Stimulated activated CD4-positive, alpha-beta T cell treated with anti-CD3 and anti-CD28 coated beads, Interleukin-1b, Interleukin-23, amount 100 ng/mL, for 48 hours (primary cell): ENCODE measurements at places on chromosomes 12 and 14.

GRCh38 chr14:33693237-33693636 is 257.6 kb downstream of the EGLN3 start:
- DNase-seq: no peak

- DNase-seq: no peak
These were observed 6.1 kb downstream of the ARMH4 start for GRCh38 chr14:58145936-58146335.

DNA sequence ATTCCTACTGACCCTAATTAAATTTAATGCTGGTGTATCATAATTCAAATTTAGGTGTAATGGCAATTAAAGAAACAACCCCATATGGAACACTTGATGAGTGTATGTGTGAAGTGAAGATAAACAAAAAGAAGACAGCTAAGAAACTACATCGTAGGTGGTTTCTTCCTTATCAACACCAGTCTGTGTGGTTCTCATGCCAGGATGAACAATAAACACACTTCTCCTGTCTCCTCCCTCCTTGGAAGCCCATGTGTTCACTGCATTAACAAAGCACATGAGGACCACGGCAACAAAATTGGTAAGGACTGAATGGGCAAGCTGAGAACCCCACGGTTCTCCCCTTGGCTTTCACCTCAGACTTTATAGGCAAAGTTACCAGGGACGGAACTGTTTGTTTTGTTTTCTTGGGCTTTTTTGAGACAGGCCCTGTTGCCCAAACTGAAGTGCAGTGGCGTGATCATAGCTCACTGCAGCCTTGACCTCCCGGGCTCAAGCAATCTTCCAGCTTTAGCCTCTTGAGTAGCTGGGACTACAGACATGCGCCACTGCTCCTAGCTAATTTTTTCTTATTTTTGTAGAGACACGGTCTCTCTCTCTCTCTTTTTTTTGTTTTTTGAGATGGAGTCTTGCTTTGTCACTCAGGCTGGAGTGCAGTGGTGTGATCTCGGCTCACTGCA is 71.0 kb downstream of the TRAFD1 start:
- DNase-seq: no peak

DNA sequence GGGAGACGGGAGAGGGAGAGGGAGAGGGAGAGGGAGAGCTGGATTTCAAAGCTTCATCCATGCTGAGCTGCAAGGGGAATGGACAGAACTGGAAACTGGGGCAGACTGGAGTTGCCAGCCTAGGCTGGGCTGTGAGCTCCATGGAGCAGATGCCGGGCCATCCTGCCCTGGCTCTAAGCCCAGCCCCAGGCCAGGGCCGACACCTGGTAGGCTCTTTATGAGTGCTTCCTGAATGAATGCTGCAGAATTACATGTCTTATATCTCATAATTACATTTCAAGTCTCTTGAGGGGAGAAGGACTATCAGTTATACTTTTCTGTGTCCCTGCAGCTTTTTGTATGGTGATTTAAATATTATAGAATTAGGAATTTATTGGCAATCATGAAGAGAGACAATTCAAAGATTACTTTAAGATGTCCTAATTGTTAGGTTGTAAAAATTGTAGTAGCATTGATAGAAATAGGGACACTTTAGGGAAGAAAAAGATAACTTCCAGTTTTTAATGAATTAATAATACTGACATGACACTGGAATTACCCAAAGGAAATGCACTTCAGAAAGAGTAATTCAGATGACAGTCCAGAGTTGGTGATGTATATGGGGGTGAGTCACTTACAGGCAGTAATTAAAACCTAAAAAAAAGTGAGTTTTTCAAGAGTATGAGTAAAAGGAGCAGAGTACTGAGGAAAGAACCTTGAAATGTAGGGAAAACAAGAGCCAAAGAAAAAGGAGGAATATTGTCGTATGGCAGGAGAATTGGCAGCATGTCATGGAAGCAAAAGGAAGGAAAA is 29.0 kb downstream of the SCYL2 start:
- no peak for DNase-seq

DNA sequence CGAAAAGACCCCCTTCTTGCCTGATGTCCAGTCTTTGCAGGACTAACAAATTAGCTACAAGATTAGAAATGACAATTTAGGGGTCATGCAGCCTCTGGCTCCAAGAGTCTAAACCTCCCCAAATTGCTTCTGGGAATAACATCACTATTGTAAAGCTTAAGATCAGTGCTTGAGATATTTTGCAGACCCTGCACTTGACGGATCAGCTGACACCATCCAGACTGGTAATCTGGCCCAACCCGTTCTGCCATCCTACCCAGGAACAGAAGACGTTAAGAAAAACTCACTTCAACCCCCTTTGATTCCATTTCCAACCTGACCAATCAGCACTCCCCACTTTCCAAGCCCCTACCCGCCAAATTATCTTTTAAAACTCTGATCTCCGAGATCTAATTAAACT is 236.7 kb upstream of the KRR1 start:
- no peak for DNase-seq

DNA sequence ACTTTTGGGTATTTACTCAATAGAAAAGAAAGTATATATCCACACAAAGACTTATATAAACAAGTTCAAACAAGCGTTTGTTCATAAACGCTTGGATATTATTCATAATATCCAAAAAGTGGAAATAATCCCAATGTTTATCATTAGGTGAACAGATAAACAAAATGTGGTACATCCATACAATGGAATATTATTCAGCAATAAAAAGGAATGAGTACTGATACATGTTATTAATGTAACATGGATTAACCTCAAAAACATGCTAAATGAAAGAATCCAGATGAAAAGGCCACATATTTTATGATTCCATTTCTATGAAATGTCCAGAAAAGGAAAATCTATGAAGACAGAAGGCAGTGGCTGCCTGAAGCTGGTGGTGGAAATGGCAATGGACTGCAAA is 16.8 kb upstream of the MYH7 start:
- DNase-seq: no peak

- no peak for DNase-seq
These were observed at the start of gene NRIP2 for GRCh38 chr12:2834581-2835491. NRIP2 (minus strand) TSS chr12:2835035; CDS start chr12:2834983, 52 bp downstream.

GRCh38 chr14:39875028-39875427 is 442.8 kb upstream of the FBXO33 start:
- no peak for DNase-seq

DNA sequence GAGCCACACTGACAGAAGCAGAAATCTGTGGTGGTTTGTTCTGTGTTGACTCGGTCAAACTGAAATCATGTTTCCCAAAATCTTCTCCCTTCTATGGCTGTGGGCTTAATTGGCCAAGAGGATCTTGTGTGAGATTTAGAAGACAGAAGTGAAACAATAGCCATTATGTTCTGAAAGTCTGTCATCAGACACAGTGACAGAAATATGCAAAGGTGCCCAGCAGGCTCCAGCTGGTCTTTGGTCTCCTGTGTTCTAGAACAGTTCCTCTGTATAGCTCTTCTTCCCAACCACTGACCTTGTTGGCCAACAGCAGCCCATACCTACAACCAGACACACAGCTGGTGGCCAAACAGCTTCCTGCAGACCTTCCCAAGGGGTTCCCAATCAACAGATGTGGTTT is 25.0 kb upstream of the COCH start:
- DNase-seq: no peak

GRCh38 chr12:110883251-110883650 is 36.5 kb downstream of the CCDC63 start:
- DNase-seq: no peak

GRCh38 chr14:100487304-100487703 is 99.9 kb downstream of the BEGAIN start:
- DNase-seq: no peak

- no peak for DNase-seq
These were observed 368.6 kb upstream of the USP15 start for GRCh38 chr12:61891632-61892031.

DNA sequence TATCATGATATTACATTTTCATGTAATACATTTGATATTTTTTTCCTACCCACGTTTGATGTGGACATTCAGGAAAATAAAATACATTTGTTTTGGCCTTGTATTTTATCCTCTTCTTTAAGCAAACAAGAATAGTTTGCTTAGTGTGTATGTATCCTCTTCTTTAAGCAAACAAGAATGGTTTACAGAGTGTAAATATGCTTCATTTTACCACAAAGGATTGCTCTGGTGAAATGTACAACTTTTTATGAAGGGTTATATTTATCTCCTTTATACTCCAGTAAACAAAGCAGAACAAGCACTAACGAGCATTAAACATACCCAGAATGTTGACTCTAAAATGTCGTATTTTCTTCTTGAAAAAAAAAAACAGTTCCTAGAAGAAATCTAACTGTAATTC is 244.7 kb downstream of the KCNH5 start:
- DNase-seq: no peak

GRCh38 chr12:108305991-108306501 is 33.1 kb downstream of the CMKLR1 start:
- DNase-seq: no peak

DNA sequence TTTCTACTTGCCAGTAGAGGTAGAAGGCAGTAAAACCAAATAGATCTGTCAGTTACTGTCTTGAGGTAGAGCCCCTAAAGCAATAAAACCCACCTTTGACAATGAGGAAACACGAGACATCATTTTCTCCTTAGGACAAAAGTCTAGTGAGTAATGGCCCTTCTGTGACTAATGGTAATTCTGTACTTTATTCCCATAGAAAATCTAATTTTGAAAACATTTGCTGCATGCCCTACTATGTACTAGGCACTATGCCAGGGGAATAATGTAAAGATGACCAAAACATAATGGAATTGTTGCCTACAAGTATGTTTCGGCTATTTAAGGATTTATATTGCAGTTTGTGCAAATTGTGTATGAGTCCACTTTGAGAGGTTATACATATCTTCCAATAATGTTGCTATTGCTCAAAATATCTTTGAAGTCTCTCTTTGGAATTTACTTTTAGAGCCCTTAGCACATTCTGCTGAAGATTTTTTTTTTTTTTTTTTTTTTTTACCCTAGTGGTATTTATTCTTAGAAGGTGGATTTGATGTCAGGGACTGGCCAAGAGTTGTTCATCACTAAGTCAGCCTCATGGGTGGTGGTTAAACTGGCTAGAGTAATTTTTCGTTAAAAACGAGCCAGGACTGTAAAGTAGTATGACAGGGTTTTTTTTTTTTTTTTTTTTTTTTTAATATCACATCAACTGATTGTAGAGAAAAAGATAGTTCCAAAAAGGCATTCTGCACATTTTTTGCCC is 109.7 kb downstream of the CRADD start:
- DNase-seq: no peak
